ENCODE measurements at places on chromosomes 11 and 22.
A peak's percentile ranks its signal among the peaks of the same experiment; 100 is the strongest.

- no peak for ATAC-seq
Observed at GRCh38 chr11:62352355-62353336, 15.4 kb downstream of the ASRGL1 start.

DNA sequence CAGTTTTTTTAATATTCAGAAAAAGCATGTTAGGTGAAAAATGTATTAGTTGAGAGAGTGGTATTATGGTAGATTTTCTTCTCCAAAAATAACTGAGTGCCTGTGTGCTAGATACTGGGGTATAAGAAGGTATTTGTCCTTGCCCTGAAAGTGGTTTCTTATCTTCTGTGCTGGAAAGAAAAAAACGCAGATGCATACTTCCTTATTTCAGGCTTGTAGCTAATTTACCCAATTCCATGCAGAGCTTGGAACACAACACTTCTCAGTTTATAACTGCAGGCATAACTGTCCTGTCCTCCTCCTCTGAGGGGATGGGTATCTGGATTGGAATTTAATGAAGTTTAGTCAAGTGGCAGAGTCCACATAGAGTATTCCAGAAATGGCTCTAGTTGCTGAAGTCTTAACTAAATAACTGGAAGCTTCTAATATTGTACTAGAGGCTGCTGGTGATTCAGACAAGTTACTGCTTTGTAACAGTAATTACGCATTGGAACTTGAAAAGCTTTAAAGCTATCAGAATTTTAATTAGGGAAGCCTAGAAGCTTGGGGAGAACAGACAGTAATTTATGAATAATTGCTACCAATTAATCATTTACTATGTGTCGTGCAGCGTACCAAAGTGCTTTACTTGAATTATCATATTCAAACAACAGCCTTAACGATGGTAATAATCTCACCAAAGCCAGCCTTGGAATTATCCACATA is 12.7 kb upstream of the C11orf91 start:
- no peak for ATAC-seq

DNA sequence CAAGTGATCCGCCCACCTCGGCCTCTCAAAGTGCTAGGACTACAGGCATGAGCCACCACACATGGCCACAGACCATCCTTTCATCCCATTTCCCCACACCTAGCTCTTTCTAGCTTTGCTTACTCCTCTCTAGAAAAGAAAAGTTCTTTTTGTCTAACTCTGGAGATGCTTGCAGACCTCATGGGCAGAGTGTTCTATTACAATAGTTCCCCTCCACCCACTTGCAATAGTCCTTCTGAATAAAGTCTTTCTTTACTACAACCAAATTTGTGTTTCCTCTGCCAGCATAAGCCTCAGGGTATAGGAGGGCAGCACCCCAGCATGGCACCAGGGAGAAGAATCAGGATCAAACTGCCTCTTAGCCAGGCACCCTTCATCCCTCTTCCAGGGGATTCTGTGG is 18.8 kb upstream of the RTL6 start:
- ATAC-seq: no peak

GRCh38 chr22:19394274-19395050 is 37.1 kb downstream of the HIRA start:
- no peak for ATAC-seq

DNA sequence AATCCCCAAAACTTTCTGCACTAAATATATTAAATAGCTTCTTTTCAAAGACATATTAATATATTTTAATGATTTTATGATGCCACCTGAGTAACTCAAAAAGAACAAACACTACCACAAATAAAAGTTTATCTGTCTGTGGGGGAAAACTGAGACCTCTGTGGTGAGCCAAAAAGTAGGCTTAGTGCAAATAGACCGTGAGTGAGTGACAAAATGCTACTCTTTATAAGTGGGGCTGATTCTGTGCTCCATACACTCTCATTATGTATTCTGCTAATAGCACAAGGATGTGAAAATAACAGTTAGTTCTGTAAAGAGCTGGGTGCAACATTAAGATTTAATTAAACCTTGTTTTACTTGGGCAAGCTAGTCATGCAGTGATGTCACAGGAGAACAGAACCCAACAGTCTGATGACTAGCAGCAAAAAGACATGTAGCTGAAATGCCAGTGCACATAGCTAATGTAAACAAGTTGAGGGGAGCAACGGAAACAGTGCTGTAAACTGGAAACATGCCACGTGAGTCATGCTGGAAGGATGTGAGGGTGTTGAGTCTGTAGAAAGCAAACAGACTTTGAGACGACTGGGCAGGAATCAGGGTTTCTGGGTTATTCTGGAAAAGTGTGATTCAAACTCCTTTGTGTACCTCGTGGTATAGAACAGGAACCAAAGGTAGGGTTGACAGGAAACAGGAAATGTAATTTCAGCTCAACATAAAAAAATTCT is 1130.4 kb downstream of the LRRC4C start:
- peak; percentile 85 for ATAC-seq

GRCh38 chr11:99268886-99269285 is 248.1 kb downstream of the CNTN5 start:
- ATAC-seq: no peak

DNA sequence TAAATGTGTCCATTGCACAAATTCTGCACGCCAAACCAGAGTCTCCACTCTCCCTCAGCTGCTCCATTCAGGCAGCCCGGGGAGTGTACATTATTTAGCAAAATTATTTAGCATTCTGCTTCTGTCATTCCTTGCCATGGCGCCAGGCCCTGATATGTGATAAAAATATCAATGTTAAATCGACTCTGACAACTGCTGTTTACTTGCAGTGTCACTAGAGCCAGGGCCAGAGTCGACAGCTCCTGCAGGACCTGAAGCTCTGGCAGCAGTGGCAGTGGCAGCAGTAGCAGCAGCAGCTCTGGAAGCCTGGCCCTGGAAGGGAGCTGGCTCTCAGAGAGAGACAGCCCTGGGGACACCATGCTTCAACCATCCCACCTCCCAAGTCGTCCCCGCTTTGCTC is 224.5 kb downstream of the BUD13 start:
- ATAC-seq: no peak

- no peak for ATAC-seq
Observed at GRCh38 chr22:22946131-22946530, 58.5 kb downstream of the IGLL5 start.

DNA sequence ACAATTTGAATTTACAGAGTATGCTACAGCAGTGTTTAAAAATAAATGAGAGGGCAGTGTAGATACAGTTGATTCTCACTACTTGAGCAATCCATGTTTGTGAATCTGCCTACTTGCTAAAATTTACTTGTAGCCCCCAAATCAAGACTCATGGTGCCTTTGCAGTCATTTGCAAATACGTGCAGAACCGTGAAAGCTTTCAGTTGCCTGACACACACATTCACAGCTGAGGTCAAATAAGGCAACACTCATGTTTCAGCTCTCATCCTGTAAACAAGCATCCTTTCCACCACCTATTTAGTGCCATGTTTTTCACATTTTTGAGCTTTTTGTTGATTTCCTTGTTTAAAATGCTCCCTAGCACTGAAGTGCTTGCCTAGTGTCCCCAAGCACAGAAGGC is 32.5 kb upstream of the RASL10A start:
- no peak for ATAC-seq

- no peak for ATAC-seq
Observed at GRCh38 chr11:119614222-119615002, 114.6 kb downstream of the NECTIN1 start.

- ATAC-seq: no peak
Observed at GRCh38 chr11:129930743-129931142, 35.4 kb upstream of the NFRKB start.

DNA sequence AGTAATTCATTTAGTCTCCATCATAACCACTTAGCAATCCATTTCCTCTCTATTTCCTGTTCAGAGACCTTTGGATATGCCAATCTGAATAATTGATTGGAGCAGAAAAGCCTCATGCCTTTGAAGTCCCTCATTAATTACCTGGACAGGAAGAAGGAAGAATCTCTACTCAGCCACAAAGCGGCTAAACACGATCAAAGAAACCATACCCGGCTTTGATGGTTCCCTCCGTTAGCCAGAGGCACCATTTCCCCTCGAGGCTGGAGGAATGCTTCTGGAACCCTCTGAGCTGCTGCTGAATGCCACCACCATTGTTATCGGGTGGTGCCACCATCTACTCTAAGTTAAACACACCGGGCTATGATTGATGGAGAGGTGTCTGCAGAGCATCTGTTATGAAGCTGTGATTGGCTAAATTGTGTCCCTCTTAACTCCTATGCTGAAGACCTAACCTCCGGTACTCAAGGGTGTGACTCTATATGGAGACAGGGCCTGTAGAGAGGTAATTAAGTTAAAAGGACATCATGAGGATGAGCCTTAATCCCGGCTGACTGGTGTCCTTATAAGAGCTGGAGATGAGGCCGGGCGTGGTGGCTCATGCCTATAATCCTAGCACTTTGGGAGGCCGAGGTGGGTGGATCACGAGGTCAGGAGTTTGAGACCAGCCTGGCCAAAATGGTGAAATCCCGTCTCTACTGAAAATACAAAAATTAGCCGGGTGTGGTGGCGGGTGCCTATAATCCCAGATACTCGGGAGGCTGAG is 168.6 kb downstream of the CTTN start:
- ATAC-seq: no peak

- no peak for ATAC-seq
Observed at GRCh38 chr11:26987272-26987671, 6.6 kb upstream of the FIBIN start.

DNA sequence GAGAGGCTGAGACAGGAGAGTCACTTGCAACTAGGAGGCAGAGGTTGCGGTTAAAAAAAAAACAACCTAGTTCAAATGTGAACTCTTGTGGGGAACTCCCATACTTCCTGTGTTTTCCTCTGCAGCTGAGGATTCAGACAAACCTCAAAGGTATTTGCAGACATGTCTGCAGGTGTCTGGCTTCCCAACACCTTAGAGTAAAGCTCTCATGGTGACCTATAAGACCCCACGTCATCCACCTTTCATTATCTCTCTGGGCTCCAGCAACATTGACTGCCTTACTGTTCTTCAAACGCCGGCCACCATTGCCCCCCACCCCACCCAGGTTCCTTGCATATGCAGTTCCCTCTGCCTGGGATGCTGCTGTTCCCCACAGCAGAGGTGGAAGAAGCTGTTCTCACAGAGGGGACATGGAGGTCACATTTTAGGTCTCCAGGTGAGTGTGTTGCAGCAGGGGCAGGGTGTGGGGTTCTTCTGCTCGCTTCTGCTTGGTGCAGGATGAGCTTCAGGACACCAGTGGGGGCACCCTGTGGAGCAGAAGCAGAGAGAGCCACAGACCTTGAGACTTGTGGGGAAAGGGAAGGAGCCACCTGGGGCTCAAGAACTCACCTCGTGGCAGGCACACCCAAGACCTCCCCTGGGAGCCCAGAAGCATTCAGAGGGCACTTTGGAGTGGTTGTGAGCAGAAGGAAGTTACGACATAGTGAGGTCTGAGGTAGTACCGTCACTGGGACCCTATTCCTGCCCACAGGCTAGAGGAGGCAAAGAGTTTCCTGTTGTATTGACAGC is 203.2 kb downstream of the CSNK2A3 start:
- ATAC-seq: no peak

- ATAC-seq: no peak
Observed at GRCh38 chr11:10998674-10999073, 140.8 kb upstream of the ZBED5 start.

DNA sequence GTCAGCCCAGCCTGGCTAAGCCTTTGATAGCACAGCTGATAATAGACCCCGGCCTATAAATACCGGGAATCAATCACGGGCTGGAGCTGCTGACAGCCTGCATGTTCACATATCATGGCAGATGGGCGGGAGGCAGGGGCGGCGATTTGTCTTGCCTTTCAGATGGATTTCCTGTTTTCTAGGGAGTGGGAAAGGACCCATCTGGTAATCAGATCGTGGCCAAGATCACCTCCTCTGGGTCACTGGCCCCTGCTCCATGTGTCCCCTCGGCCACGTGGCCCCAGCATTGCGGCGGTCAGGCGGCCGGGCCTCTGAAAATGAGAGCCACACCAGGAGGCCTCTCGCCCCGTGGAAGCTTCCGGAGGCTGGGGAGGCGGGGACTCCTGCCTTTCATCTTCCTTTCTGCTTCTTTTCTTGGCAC is 36.6 kb downstream of the SMIM38 start:
- ATAC-seq: no peak

- no peak for ATAC-seq
Observed at GRCh38 chr11:73337846-73338245, 29.8 kb downstream of the ARHGEF17 start.

All from gastroesophageal sphincter (tissue), 4 donors.